ENCODE measurements at places on chromosomes 11 and 22.

DNA sequence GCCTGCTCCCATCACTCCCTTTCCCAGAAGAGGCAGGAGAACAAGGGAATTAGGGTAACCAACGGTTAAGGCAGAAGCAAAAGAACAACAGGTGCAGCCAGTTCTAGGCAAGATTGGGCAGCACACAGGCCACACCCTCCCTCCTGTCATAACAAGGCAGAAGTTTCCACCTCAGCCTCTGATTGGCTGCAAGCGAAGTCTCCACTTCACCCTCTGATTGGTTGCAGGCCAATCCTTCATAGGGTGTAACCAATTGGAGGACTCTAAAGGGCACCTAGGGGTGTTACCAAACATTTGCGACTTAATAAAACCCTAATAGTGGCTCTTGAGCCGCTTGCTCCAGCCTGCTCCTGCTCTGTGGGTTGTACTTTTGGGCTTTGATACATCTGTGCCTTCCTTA lies 153.8 kb downstream of the CACNA1I start:
- DNase-seq = no peak

GRCh38 chr11:72238040-72238450 lies 5.9 kb downstream of the PHOX2A start:
- DNase-seq = no peak

- peak; percentile 79 for DNase-seq
Measured at GRCh38 chr11:123195188-123196059, at the start of gene CLMP. Gene CLMP, minus strand, starts transcription at chr11:123195248. Its CDS starts 308 bp downstream, at chr11:123194940.

DNA sequence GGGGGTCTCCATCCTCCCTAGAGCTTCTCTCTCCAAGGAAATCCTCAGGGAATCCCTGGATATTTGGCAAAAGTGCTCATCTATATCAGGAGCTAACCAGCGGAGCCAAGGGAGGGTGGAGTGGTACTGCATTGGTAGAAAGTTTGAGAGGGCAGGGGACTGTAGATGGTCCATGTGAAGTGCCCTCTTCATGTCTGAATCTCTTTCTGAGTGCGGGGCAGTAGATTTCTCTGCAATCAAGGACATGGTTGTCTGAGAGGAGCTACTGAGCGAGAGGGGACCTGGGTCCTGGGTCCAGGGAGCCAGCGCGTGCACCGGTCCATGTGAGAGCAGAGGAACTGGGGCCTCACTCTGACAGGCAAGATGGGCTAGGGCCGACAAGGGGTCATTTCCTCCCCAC lies 701 bp downstream of the DIXDC1 start:
- DNase-seq = no peak

- DNase-seq = no peak
Measured at GRCh38 chr11:95256321-95256779, 25.3 kb upstream of the SESN3 start.

- DNase-seq = no peak
Measured at GRCh38 chr11:34999453-34999852, 83.0 kb downstream of the PDHX start.

GRCh38 chr11:131370090-131370751 lies at the start of gene NTM:
Gene NTM, plus strand, starts transcription at chr11:131370615.
- peak; percentile 59 for DNase-seq

GRCh38 chr11:36411202-36411640 lies 98.9 kb downstream of the TRAF6 start:
- no peak for DNase-seq

GRCh38 chr11:132050049-132050448 lies 679.6 kb downstream of the NTM start:
- DNase-seq = no peak

GRCh38 chr11:124297921-124298320 lies 15.8 kb downstream of the OR8D1 start:
- DNase-seq = no peak

DNA sequence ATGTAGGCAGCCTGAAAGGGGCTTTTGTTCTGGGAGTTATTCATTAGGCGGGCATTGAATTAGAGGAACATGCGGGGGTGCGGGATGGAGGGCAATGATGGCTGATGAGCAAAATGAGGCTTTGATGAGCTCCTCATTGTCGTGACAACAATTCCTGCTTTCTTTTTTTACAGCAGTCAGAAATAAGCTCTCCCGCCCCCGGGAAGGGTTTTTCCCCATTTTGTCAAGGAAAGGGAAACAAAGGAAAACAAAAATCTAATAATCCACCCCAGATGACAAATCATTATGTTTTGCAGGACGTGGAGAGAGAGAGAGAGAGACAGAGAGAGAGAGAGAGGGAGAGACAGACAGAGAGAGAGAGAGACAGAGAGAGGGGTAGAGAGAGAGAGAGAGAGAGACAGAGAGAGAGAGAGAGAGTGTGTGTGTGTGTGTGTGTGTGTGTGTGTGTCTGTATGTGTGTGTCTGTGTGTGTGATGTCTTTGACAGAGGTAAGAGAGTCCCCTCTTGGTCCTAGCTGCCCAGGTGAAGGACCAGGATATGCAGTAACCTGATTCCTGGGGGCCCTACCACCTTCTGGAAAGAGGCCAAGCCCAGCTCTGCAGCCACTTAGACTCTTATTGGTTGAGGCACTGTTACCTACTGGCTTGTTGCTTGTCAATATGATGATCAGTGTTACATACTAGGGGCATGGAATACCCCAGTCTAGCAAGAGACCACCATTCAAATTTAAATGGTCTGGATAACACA lies 46.7 kb upstream of the PARVA start:
- DNase-seq = no peak

DNA sequence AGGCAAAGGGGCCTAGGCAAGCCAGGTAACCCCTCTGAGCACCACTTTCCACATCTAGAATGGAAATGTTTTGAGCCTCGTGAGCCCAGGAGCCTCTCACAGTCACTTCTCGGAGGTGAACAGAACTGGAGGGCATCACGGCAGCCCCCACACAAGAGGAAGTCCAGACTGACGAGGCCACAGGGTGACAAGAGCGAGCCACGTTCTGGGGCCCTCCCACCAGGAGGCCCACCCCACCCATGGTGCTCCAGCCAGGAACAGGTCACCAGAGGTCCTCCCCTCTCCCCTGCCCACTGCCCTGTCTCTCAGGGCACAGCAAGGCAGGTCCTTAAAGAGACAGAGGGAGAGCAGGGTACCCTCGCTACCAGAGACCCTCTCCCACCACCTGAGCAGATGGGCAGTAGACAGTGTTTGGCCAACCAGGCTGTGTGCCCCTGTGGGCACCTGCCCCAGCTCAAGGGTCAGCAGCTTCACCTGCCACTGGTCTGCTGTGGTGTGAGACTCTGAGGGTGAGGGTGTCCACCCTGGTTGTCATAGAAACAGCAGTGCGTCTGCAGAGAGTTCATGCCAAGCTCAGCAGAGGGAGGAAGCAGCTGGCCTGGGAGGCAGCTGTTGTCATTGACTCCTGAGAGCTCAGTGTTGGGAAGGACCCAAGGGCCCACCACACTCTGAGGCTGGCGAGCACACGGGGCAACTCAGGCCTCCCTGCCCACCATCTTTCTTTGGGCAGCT lies 31.4 kb downstream of the RSPH14 start:
- DNase-seq = peak; percentile 42

- no peak for DNase-seq
Measured at GRCh38 chr11:113363996-113364641, 23.5 kb upstream of the ANKK1 start.

DNA sequence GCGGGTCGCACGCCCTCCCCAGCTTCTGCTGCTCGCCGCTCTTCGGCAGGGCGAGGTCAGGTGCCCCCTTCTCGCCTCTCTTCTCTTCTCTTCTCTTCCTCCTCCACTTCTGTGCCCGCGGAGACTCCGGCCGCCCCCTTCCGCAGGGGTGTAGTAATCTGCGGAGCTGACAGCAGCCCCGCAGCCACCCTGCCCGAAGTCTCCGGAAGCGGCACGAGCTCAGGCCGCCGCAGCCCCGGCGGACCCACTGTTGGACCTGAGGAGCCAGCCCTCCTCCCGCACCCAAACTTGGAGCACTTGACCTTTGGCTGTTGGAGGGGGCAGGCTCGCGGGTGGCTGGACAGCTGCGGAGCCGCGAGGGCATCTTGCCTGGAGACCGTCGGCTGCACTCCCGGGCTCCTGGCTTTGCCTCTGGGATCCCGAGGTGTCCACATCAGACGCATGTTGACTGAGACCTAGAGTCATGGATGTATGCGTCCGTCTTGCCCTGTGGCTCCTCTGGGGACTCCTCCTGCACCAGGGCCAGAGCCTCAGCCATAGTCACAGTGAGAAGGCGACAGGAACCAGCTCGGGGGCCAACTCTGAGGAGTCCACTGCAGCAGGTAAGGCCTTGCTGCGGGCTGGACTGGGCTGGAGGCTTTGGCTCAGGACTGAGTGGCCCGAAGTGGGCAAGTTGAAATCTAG lies 486 bp downstream of the STIM1 start:
- no peak for DNase-seq

DNA sequence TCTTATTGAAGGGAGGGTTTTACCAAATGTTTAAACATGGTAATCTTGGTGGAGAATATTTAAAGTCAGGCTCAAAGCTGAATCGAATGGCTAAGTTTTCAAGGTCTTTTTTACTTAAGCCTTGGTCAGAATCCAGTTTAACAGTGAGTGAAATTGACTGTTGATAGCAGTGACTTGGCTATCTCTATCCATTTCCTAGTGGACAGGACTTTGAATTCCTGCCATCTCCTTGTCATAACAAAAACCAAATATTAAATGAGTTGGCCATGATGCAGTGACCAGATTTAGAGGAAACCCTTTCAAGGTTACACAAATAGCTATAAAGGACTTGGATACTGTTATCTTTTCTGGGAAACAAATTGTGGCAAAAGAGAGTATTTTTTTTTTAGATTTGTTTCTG lies 92.0 kb downstream of the JRKL start:
- no peak for DNase-seq

- no peak for DNase-seq
Measured at GRCh38 chr11:91220476-91221202, 997.8 kb upstream of the CHORDC1 start.

DNA sequence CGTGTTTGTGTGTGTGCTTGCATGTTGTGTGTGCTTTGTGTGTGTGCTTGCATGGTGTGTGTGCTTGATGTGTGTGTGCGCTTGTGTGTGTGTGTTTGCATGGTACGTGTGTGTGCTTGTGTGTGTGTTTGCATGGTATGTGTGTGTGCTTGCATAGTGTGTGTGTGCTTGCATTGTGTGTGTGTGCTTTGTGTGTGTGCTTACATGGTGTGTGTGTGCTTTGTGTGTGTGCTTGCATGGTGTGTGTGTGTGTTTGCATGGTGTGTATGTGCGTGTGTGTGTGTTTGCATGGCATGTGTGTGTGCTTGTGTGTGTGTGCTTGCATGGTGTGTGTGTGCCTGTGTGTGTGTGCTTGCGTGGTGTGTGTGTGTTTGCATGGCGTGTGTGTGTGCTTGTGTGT lies 10.0 kb upstream of the MUC5AC start:
- DNase-seq = no peak

- no peak for DNase-seq
Measured at GRCh38 chr11:103877221-103877620, 159.2 kb upstream of the DDI1 start.

DNA sequence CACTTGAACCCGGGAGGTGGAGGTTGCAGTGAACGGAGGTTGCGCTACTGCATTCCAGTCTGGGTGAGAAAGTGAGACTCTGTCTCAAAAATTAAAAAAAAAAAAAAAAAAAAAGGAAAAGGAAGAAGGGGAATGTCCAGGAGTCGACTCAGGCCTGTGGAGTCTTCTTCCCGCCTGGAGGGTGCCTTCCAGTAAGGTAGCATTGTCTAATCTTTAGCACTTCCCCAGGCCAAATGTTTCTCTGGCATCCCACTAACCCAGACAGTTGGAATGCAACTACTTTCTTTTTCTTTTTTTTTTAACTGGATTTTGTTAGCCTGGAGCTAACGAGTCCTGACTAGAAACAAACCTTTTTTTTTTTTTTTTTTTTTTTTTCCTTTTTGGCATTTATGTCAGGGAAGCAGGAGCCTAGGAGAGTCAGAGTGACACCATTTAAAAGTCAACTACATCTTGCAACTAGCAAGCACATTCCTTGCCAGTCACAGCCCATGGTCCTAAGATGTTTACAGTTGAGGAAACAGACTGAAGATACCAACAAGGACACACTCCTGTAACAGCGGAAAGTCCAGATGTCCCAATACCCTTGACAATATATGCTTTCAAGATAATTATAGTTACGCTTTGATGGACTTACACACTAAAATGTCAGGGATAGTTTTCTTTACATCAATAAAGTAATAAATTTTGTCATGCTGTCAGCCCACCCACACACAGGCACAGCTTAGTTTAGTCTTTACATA lies 10.6 kb downstream of the PLET1 start:
- no peak for DNase-seq

DNA sequence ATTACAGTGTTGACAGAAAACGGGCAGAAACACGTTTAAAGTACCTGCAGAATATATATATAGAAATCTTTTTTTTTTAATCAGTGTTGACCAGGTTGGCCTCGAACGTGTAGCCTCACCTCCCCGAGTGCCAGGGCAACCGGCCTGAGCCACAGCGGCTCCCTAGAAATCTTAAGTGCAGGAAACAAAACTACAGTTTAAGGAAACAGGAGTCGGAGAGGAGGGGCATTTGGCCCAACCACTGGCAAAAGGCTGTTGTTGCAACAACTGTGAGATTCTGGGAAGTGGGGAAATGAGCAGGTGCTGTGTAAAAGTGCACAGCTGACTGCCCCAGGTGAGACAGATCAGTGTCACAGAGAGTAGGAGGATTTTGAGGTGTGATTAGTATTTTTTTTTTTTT lies 3.7 kb downstream of the YWHAH start:
- DNase-seq = no peak

DNA sequence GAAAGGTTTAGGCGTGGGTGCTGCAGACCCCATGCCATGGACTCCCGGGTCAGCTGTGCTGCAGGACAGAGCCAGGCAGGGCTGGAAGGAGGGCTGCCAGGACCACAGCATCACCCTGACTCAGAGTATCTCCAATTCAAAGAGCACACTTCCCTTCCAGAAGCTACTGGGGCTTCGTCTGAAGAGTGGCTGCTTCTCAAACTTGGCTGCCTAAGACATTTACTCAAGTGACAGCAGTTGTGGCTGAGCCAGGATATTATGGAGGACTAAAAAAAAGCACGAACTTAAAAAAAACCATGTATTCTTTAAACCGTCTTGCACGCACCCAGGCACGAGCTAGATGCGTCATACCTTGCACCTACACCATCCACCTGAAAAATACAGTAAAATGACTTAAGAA lies 13.0 kb upstream of the BID start:
- no peak for DNase-seq

DNA sequence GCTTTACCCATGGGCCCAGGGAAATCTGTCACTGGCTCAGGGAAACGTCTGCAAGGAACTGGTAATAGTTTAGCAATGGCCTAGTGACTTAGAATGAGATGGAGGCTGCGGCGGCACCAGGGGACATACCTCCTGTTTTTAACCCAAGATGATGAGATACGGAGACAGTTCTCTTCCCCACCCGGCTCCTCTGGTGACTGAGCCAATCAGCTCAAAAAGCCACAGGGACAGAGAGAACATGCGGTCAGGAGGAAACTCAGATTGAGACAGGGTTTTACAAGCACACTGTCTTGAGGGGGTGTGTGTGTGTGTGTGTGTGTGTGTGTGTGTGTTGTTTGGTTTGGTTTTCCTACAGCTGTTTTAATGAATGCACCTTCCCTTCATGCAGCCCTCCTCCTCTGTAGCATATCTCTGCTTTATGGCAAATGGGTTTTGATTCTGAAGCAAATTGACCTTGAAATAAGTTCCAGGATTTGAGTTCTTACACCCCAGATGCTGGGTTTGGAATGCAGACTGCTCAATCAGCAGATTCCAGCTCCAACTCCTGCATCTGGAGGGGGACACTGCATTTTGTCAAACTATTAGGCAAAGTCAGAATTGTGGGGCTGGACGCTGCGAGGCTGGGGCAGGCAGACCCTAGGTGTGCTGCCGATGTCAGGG lies 246.2 kb downstream of the NTM start:
- no peak for DNase-seq

GRCh38 chr22:19098157-19098556 lies 24.1 kb downstream of the DGCR2 start:
- DNase-seq = no peak

- no peak for DNase-seq
Measured at GRCh38 chr22:44930711-44931035, 79.1 kb downstream of the PHF21B start.
